ENCODE measurements at places on chromosomes 2 and 18.

- no peak overlapping the region for H3K27ac ChIP-seq
- H3K4me3 ChIP-seq = no peak overlapping the region
- no peaks in the 10 kb centered on the region for H3K27me3 ChIP-seq
- no peaks in the 10 kb centered on the region for H3K4me1 ChIP-seq
- DNase-seq = no peak
Measured at GRCh38 chr18:30342675-30343074, 699.9 kb downstream of the DSC3 start.

- no peak overlapping the region for H3K4me3 ChIP-seq
- no peaks in the 10 kb centered on the region for H3K36me3 ChIP-seq
- H3K4me1 ChIP-seq = peaks cover 3% of the 10 kb centered on the region
- H3K27me3 ChIP-seq = no peaks in the 10 kb centered on the region
- no peak overlapping the region for H3K27ac ChIP-seq
Measured at GRCh38 chr2:177327009-177327408, 62.5 kb upstream of the NFE2L2 start.

DNA sequence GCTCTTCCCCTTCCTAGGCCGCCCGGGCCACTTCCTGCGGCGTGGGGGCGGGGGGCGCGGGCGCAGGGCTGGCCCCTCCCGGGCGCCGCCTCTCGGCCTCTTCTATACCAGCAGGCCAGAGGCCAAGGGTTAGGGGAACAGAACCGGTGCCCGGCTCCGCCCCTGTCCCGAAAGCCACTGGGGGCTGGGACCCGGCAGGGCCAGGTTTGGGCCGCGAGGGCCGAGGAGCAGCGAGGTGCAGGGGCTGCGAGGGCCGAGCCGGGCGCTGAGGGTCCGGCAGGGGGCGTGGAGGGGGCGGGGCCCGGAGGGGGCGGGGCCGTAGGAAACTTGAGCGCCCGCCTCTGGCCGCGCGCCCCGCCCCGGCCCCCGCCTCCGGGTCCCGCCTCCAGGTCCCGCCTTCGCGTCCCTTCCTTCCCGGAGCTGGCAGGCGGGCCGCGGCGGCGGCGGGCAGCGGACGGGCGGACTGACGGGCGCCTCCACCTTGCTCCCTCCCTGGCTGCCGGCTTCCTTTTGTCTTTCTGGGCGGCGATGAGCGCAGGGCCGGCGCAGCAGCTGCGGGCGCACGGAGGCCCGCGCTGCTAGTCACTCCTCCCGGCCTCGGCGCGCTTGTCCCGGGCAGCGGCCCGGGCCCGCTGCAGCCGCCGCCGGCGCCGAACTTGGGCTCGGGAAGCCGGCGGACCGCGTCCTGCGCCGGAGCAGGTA lies at the start of gene HPCAL1:
Gene HPCAL1 (plus strand): TSS at position 426 of the 702 bp plus-strand sequence. CDS start 116,854 bp downstream, outside the sequence.
- peak; percentile 90 for DNase-seq
- peak within 1 kb of the TSS; percentile 33 for H3K27ac ChIP-seq
- H3K4me3 ChIP-seq = peak within 1 kb of the TSS; percentile 71
- no peaks in the 10 kb centered on the region for H3K36me3 ChIP-seq
- peaks cover 8% of the 10 kb centered on the region for H3K4me1 ChIP-seq

- no peak for DNase-seq
- H3K4me3 ChIP-seq = no peak overlapping the region
- H3K27me3 ChIP-seq = no peaks in the 10 kb centered on the region
Measured at GRCh38 chr2:10324095-10324832, 21.6 kb downstream of the HPCAL1 start.

- no peaks in the 10 kb centered on the region for H3K4me1 ChIP-seq
- H3K27me3 ChIP-seq = no peaks in the 10 kb centered on the region
- no peak overlapping the region for H3K27ac ChIP-seq
- H3K36me3 ChIP-seq = no peaks in the 10 kb centered on the region
- H3K4me3 ChIP-seq = no peak overlapping the region
Measured at GRCh38 chr2:195531754-195532153, 125.3 kb upstream of the SLC39A10 start.

DNA sequence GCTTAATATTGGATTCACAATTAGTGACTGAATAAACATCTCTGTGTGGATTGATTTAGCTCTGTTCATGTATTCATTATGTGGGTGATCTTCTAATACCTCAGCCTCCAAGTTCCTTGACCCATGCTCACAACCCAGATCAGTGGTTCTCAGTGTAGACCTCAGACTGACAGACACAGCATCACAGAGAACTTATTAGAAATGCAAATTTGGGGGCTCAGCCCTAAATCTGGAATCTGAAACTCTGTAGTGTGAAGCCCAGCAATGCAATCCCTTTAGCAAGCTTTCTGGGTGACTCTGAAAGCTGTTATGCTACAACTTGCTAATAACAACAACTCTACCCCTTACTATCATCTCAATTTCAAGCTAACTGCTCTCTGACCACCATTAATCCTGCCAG lies 273.1 kb upstream of the FANCL start:
- H3K27ac ChIP-seq = no peak overlapping the region
- no peaks in the 10 kb centered on the region for H3K36me3 ChIP-seq

DNA sequence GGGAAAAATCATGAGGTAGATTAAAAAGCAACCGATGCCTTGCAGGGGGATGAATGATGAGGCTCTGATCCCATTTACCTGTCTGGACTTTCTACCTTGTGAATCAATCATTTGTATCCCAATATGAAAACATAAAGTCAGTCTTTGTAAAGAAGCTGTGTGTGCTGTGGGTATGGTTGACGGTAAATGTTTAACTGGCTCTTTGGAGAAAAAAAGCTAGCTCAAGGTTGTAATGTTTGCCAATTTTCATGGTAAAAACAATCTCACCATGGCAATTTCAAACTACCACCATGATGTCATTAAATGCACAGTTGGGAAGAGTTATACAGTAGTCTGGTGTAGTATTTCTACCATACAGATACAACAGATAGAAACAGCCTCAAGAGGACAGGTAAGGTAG lies 14.6 kb downstream of the TTR start:
- H3K4me1 ChIP-seq = no peaks in the 10 kb centered on the region
- no peak for DNase-seq
- H3K4me3 ChIP-seq = no peak overlapping the region
- H3K27me3 ChIP-seq = no peaks in the 10 kb centered on the region

DNA sequence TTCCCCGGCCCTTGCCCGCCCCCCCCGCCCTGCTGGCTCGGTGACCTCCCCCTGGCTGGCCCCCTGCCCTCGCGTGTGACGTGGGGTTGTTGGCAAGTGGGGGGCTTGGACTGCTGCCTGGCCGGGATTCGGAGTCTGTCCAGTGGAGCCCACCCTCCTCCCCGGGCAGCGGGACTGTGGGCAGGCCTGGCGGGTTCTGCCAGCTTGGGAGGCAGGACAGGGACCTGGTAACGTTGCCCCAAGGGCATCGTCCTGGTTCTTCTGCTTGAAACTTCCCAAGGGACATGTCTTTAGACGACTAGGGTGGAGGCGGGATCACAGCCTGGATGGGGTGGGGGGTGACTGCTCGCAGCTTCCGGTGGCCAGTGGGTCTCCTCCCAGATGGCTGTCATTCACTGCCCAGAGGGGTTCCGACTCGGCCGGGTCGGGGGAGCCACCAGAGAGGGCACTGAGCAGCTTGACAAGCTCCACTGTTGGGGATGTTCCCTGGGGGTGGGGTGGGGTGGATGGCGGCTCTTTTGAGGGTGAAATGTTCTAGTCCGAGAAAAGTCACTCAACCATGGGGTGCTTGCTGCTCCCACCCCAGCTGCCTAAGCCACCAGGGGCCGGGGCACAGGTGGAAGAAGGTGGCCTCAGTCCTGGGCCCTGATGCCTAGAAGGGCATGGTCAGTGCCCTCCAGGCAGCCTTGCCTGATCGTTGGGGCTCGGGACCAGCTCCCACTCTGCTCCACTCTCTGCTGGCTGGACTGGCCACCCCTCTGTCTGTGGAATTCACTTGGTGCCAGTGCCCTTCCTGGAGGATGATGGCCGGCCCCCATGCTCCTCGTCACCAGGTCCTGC lies 4.3 kb upstream of the HS6ST1 start:
- no peak overlapping the region for H3K27ac ChIP-seq
- H3K4me1 ChIP-seq = peaks cover 8% of the 10 kb centered on the region
- no peaks in the 10 kb centered on the region for H3K27me3 ChIP-seq
- no peak overlapping the region for H3K4me3 ChIP-seq

GRCh38 chr2:10783421-10783820 lies 29.2 kb downstream of the PDIA6 start:
- no peaks in the 10 kb centered on the region for H3K4me1 ChIP-seq
- peaks cover 74% of the 10 kb centered on the region for H3K36me3 ChIP-seq
- no peak overlapping the region for H3K27ac ChIP-seq
- DNase-seq = no peak
- no peaks in the 10 kb centered on the region for H3K27me3 ChIP-seq

DNA sequence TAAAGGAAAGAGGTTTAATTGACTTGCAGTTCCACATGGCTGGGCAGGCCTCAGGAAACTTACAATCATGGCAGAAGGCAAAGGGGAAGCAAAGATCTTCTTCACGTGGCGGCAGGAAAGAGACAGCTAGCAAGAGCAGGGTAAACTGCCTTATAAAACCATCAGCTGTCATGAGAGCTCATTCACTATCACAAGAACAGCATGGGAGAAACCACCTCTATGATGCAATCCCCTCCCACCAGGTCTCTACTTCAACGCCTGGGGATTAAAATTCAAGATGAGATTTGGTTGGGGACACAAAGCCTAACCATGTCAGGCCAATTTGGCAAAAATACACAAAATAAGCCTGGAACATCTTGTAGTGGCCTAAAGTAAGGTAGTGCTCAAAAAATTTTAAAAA lies 152.6 kb downstream of the COL6A3 start:
- peaks cover 1% of the 10 kb centered on the region for H3K27me3 ChIP-seq
- H3K36me3 ChIP-seq = no peaks in the 10 kb centered on the region
- no peak for DNase-seq
- H3K4me1 ChIP-seq = no peaks in the 10 kb centered on the region
- no peak overlapping the region for H3K27ac ChIP-seq

GRCh38 chr2:234676109-234676782 lies 179.4 kb upstream of the ARL4C start:
- peak; percentile 18 for DNase-seq
- H3K27ac ChIP-seq = no peak overlapping the region
- no peaks in the 10 kb centered on the region for H3K36me3 ChIP-seq
- peaks cover 45% of the 10 kb centered on the region for H3K4me1 ChIP-seq

DNA sequence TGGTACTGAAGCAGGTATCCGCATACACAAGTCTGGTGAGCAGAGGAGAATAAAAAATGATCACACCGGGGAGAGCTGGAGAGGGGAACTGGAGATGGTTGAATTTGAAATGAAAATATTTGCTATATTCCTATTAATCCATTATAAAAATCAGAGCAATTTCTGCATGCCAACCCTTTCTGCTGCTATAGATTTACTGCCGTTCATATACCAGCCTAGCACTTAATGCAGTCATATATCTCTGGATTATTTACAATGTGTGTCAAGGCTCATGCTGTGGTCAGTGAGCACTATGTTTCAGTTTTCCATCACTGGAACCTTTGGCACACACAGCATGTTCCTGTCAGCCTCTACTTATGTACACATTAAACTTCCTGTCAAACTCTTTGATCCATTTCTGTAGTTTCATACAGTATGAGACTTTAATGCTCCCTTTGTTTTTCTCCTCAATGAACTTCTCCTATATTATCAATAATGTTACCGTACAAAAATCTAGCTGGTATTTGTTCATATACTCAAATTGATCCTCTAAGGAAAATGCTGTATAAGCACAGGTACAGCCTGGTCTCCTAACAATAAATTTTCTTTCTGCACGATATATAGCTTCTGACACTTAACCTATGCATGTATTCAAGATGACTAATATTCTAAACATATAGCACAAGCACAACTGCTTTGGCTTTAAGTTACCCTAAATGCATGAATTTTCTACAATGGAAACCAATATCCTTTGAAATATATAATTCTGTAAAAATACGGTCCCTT lies 36.7 kb downstream of the FANCL start:
- no peak for DNase-seq
- no peaks in the 10 kb centered on the region for H3K27me3 ChIP-seq
- no peaks in the 10 kb centered on the region for H3K4me1 ChIP-seq
- H3K27ac ChIP-seq = no peak overlapping the region
- H3K4me3 ChIP-seq = no peak overlapping the region
- peaks cover 38% of the 10 kb centered on the region for H3K36me3 ChIP-seq

DNA sequence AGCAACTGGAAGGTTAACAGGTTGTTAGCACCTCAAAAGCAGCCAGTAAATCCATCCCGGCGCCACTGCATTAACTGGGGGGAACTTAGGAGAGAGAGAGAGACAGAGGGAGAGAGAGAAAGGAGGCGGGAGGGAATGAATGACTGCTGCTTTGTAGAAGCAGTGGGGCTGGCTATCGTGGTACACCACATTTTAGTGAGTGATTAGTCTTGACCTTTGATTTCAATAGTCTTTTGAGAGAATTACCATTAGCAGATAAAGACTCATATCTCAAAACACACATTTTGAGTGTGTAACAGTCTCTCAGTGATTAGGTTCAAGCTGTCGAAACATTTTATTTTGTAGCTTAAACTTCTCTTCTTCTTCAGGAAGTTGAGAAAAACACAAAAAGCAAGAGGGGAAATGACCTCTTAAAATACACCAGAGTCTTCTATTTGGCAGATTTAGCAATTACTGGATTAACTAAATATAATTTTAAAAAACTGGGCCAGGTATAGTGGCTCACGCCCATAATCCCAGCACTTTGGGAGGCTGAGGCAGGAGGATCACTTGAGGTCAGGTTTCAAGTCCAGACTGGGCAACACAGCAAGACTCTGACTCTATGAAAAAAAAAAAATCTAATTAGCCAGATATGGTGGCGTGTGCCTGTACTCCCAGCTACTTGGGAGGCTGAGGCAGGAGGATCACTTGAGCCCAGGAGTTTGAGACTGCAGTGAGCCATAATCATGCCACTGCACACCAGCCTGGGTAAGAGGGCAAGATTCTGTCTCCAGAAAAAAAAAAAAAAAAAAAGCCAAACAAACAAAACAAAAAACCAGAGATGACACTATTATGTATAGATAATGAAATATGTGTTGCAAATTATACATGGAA lies 22.0 kb upstream of the PNO1 start:
- DNase-seq = no peak
- no peaks in the 10 kb centered on the region for H3K27me3 ChIP-seq
- no peak overlapping the region for H3K4me3 ChIP-seq
- no peaks in the 10 kb centered on the region for H3K4me1 ChIP-seq
- peaks cover 7% of the 10 kb centered on the region for H3K36me3 ChIP-seq

DNA sequence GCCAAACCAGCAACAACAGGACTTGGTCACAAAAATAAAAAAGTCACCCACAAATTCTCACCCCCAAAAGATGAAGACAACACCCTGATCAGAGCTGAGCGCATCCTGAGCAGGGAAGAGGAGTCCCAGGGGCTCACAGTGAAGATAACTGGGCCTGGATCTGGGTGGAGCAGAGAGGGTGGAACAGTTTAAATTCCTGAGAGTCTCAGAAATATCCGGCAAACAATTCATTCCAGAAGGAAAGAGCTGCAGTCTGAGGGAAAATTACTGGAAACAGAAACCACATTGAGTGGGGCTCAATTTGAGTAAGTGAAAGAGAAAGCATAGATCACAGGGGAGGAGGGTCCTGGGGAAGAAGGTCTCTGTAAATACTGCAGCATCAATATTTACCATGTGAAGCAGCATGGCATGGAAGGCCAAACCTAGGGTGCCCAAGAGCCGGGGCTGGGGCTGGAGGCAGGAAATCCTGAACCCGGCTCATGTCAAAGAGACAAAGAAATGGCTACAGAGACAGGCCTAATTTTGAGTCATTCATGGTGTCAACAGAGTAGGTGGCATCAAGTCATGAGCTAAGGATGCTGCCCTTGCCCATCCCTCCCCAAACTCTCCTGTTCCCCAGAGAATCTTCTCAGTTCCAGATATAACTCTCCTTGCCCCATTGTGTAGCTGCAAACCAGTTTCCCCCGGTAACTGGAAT lies 61.4 kb upstream of the ZBTB7C start:
- no peak overlapping the region for H3K27ac ChIP-seq
- no peak for DNase-seq
- no peaks in the 10 kb centered on the region for H3K36me3 ChIP-seq
- H3K4me1 ChIP-seq = no peaks in the 10 kb centered on the region

Measured in SJCRH30 (cell line).